ENCODE measurements at places on chromosomes 5 and 9.

- DNase-seq, result no peak
Measured at GRCh38 chr9:120715389-120715924, 1.2 kb upstream of the MEGF9 start.

DNA sequence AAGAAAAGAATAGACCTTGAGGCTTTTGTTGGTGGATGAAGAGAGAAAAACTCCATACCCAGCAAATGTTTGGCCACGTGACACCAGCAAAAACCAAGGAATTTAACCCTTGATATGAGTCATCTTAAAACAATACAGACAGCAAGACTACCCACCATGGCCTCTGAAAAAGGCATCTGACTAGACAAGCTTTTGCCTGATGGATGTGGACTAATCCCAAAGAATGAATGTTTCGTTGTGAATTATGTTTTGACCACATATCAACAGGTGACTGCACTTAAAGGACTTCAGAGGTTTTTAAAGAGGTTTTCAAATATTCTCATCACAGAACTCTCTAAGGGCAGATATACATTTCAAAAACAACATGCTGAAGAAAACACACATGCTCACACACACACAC, 33.0 kb upstream of the SLC1A3 start:
- DNase-seq, result no peak

GRCh38 chr5:172641359-172642050, 442 bp downstream of the NEURL1B start:
- no peak for DNase-seq

DNA sequence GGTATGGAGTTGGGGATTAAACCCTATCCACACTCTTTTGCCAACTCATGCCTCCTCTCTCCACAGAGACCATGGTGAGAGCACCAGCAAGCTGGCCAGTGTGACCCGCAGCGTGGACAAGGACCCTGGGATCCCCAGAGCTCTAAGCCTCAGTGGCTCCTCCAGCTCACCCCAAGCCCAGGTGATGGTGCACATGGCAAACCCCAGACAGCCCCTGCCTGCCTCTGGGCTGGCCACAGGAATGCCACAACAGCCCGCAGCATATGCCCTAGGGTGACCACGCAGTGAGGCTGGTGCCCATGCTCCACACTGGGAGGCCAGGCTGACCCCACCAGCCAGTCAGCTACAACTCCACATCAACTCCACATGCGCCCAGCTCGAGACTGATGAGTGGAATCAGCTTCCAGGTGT, 11.5 kb upstream of the CARD19 start:
- no peak for DNase-seq

GRCh38 chr9:19117039-19117716, 10.1 kb downstream of the PLIN2 start:
- DNase-seq, result no peak

GRCh38 chr5:133347039-133347438, 265.3 kb downstream of the FSTL4 start:
- DNase-seq, result peak; percentile 29

- DNase-seq, result no peak
Measured at GRCh38 chr5:88583471-88583870, 299.5 kb downstream of the MEF2C start.

DNA sequence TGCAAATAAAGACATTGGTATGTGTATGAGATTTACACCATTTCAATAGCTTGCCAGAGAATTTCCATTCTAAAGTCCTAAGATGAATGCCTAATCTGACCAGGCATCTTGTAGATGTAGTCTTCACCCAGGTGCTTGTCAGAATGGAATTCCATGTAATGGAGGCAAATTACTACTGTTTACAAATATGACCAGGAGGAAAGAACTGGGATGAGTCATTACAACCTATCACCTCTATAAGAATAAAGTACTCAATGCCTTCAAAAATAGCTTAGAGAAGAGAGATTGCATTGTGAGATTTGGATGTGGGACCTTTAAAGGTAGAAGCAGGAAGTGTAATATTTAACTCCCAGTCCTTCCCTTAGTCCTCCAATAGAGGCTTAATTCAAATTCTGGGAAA, 507.0 kb upstream of the PTGER4 start:
- DNase-seq, result no peak

DNA sequence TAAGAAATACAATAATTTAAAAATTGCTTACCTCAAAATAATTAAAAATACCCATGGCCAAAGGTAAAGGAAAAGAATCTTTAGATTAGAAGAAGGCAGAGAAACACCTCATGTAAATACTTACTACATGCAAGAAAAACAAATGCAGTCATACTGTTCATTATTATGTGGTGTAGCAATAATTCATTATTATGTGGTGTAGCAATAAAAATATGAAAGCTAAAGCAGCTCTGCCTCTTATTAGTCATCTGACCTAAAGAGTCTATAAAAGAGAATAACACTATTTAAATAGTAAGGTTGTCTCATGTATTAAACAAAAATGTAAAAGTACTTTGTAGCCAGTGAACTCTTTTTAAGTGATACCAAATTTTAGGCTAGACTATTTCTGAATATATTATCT, 6.6 kb downstream of the DTWD2 start:
- no peak for DNase-seq

GRCh38 chr5:77355751-77356150, 136.4 kb downstream of the WDR41 start:
- no peak for DNase-seq

GRCh38 chr9:83599071-83599470, 23.9 kb upstream of the IDNK start:
- no peak for DNase-seq

- no peak for DNase-seq
Measured at GRCh38 chr9:111812337-111812736, 17.6 kb upstream of the SHOC1 start.

All from HepG2 (cell line).